ENCODE measurements at places on chromosomes 7 and 10. TPM values are rescaled to one million over a fixed set of nuclear protein-coding genes. Genes with fewer than 3 reads are reported as not detected.

GRCh38 chr7:2126621-2127020 lies 106.1 kb downstream of the MAD1L1 start:
- no peak for DNase-seq

DNA sequence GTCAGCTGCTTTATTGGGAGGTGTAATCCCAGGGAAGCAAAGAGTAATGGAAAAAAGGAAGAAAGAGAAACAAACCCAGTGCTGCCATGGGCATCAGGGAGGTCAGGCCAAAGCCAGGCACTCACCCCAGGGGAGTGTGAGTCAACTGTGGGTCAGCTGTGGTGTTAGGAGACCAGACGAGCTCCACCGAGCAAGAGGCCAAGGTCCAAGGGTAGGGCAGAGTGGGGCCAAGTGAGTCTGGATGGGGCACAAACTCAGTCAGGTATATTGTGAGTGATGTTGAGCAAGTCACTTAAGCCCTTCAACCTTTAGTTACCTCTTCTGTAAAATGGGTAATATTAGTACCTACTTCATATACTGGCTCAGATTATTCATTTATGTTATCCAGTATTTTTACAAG lies 30.4 kb upstream of the CDK13 start:
- no peak for DNase-seq

- no peak for DNase-seq
Measured at GRCh38 chr7:157690058-157690832, 353.4 kb downstream of the DNAJB6 start.

DNA sequence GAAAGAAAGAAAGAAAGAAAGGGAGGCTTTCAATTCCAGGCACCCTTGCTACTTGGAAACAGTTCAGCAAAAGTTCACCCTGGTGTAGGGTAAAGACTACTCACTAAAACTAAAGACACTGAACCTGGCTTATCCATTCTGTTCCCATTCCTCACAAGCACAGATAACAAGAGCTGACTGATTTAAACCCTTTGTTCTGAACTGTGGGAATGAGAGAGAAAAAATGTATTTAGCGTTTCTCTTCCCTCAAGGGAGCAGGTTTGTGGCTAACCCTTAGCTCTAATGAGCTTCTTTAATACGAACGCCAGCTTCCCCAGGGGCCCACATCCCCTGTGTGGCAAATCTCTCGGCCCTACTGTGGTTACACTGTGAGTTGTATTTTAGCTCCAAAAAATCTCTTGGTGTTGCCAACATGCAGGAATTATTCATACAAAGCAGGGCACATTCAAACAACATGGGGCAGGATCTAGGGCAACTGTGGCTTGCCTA lies 23.3 kb downstream of the PRTFDC1 start:
- DNase-seq: no peak

GRCh38 chr10:27646604-27647175 lies 98.9 kb downstream of the MKX start:
- DNase-seq: no peak

DNA sequence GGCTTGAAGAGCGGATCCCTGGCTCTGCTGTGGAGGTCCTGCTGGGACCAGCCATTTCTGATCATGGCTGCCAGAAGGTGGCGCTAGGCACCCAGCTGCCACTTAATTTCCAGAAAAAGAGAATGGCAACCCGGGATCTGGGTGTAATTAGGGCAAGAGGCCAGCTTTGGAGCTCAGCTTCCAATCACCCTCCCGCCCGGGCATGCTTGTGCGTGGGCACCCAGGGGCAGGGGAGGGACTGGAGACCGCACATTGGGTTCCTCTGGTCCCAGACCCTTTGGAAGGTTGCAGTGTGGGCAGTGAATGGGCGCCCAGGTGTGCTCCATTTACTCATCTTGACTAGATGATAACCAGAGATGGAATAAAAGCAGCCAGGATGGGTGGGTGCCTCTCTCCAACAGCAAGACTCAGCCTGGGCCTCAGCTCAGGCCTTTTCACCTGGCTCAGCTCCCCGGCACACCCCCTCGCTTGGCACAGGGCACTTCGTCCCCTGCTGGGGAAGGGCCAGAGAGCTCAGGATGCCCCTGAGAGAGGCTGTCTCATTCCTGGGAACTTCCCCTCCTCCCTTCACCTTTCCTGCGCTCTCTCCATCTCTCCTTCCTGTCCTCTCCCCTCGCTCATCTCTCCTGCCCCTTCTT lies 14.7 kb downstream of the FAM241B start:
- peak; percentile 79 for DNase-seq

DNA sequence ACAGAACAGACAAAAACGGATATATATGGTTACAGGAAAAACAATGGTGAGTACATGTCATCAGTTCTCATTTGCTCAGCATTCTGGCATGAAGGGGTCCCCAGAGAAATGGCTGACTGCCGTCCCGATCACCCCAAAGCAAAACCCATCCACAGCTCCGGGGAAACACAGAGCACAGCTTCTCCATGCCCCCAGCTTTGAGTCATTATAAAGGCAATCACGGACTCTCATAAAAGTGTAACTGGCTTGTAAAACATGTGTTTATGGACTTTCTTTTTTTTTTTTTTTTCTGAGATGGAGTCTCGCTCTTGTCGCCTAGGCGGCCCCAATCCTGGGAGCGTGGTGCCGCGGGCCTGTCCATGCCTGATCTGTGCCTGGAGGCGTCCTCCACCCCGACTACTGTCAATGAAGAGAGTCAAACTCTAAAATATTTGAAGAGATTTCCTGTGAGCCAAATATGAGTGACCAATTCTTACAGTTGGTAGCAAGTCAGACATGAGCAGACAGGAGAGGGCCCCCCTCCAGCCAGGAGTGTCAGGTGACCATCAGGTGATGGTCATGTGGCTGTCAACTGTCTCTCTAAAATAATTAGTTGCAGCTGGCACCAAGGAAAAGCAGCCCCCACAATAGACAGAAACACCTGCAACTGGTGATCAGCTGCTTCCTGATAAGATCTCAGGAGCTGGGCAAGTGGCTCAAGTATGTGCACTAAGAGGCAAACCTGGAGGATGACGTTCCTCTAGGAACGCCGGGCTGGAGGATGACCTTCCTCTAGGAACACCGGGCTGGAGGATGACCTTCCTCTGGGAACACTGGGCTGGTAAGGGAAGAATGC lies 21.7 kb upstream of the NOM1 start:
- DNase-seq: no peak

Gene NRF1
- total RNA-seq: 18.1 TPM

Gene PDE6C
- total RNA-seq: not detected

- peak; percentile 43 for DNase-seq
Measured at GRCh38 chr7:158782761-158783401, 46.4 kb downstream of the ESYT2 start.

GRCh38 chr7:97313900-97314299 lies 196.4 kb downstream of the SDHAF3 start:
- DNase-seq: no peak

GRCh38 chr7:69276011-69276729 lies 322.1 kb upstream of the AUTS2 start:
- no peak for DNase-seq

Gene HOXA10
- total RNA-seq: not detected

DNA sequence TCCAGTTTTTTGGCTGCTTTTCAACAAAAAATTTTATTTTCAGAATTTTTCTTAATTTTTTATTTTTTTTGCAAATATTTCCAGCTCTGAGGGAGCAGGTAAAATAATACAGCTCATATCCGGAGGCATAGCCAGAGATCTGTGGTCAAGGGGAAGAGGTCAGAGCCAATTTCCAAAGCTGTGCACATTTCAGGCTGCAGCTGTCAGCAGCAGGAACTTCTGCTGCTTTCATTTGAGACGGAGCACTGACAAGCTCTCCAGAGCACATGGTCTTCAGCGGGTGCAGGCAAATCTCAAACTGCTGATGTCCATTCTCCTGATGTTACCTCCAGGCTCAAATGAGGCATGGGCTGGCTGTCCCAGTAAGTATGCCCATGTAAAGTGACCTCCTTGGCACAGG lies 31.1 kb downstream of the SLC26A4 start:
- DNase-seq: no peak

DNA sequence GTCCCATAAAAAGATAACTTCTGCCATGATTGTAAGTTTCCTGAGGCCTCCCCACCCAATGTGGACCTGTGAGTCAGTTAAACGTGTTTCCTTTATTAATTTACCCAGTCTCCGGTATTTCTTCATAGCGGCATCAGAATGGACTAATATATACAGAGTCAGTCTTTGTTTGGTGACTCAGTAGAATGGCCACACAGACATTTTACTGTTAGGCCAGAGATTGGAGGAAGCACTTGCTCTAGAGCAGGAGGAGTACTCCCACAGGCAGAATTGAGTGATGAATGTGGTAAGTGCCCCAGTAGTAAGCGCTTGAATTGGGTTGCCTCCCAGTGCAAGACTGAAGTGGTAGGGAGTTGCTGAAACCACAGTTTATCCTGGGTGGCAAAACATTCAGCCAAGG lies 149.5 kb upstream of the SMIM30 start:
- no peak for DNase-seq

GRCh38 chr7:74134117-74134620 lies 40.0 kb upstream of the EIF4H start:
- DNase-seq: no peak

- peak; percentile 43 for DNase-seq
Measured at GRCh38 chr7:127650847-127651555, 993 bp upstream of the SND1 start.

Gene BMPR1A
- total RNA-seq: 20.8 TPM

Gene GHRHR
- 7.5 TPM for total RNA-seq

Gene PRF1
- total RNA-seq: not detected

DNA sequence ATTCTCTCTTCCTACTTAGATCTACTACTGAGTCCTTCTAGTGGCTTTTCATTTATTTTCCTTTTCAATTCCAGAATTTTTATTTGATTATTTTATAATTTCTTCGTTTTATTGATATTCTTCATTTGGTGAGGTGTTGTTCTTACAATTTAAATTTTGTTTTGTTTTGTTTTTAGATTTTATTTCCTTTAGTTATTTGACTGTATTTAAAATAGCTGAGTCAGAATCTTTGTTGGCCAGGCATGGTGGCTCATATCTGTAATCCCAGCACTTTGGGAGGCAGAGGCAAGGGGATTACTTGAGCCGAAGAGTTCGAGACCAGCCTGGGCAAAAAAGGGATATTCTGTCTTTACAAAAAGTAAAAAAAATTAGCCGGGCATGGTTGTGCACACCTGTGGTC lies 36.1 kb downstream of the AKAP9 start:
- no peak for DNase-seq

Gene C10orf67
- total RNA-seq: not detected

- DNase-seq: no peak
Measured at GRCh38 chr7:107996072-107996882, 6.7 kb downstream of the LAMB1 start.

GRCh38 chr10:132054564-132054963 lies 11.2 kb upstream of the JAKMIP3 start:
- DNase-seq: peak; percentile 53

Gene MEPCE
- total RNA-seq: 30.5 TPM

- DNase-seq: no peak
Measured at GRCh38 chr10:4567637-4568036, 258.4 kb upstream of the AKR1E2 start.

DNA sequence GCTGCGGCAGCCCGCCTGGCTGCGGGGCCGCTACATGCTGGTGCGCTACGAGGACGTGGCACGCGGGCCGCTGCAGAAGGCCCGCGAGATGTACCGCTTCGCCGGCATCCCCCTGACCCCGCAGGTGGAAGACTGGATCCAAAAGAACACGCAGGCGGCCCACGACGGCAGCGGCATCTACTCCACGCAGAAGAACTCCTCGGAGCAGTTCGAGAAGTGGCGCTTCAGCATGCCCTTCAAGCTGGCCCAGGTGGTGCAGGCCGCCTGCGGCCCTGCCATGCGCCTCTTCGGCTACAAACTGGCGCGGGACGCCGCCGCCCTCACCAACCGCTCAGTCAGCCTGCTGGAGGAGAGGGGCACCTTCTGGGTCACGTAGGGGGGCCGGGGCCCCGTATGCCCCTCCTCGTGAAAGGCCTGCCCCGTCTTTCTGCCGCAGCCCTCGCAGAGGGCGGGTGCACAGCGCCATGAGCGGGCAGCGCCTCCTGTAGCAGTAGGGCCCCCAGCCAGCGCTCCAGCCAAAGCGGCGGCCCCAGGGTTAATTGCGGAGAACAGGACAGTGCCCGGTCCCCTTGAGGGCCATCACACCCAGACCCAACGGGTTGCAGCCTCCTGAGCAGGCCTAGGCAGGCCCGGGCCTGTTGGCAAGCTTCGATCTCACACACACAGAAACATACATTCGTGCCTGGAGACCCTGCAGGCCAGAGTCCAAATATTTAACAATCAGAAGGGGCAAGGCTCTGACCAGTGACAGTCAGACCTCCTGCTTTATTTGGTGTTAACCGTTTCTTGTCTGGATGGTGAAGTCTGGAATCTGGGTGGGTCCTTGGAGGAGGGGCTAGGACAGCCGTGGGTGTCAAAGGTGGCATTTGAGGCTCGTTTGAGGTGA lies 44.1 kb downstream of the CHST3 start:
- no peak for DNase-seq

Measured in endothelial cell (in vitro differentiated cells).